Mesenteric fat pad (tissue), 1 donor: ENCODE measurements at places on chromosomes 5 and 9.
A peak's percentile ranks its signal among the peaks of the same experiment; 100 is the strongest.

GRCh38 chr9:22131817-22132216 is 122.7 kb upstream of the CDKN2B start:
- no peak for DNase-seq

GRCh38 chr5:33867241-33867640 is 24.5 kb downstream of the ADAMTS12 start:
- DNase-seq, result no peak

DNA sequence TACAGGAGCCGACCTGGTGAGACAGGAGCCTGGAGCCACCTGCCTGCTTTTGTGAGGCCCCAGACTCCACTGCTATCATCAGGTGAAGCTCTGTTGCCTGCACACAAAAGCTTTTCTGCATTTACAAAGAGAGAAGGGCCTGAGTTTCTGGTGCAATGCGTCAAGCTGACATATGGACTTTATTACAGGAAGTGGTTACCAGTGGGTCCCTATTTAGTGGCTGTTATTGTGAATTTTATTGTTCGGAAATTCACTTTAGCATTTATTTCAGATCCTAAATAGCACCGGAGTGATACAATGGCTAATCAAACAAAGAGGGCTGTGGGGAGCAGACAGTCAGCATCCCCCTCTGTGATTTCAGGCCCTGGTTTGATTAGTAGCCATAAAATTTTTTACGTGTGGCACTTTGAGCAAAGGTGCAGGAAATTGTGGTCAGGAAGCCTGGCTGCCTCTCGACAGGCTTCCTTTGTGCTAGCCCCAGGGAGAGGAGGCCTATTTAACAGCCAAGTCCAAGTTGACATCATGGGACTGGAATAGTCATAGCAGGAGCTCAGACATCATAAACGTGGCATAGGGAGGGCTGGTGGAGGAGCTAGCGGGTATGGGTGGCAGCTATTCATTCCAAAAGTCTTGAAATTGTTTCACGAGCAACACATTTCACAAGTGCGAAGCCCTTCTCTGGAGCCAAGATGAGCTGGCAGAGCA is 8.4 kb downstream of the TGFBI start:
- peak; percentile 12 for DNase-seq

DNA sequence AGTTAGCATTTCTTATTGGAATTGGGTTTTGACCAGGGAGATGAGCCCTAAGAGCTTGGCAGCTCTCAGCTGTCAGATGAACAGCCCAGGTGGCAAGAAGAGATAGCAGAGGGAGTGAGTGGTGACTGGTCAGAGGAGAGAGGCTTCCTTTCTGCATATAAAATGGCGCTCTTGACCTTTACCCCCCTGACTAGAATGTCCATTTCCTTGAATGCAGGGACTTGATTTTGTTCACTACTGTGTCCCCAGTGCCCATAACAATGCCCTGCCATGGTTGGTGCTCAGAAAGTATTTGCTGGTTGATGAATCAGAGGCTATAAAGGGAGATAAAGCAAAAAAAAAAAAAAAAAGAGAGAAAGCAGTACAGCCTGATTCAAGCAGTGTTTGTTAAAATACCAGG is 7.2 kb downstream of the CHMP5 start:
- DNase-seq, result no peak

GRCh38 chr9:4666042-4666699 is at the start of gene SPATA6L:
SPATA6L (minus strand) TSS chr9:4666480; CDS start chr9:4666250, 230 bp downstream.
- DNase-seq, result peak; percentile 91

DNA sequence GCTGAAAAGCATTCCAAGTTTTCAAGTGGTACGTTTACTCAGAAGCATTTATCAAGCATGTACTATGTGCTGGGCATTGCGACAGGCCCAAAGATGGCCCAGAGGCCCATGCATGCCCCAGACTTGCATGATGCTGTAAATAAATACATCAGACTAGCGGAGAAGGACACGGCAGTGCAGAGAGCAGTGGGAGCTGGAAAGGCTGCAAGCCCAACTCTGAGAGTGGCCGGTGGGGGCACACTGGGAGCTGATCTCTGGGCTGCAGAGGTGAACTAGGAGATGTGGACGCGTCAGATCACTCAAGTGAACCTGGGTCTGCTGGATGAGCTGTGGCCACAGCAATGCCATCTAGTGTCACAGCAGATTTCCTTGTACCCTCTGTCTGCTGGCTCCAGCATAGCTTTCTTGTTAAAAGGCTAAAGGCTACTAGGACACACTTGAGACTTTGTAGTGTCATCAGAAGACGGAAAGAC is 246.9 kb downstream of the FANCC start:
- no peak for DNase-seq

GRCh38 chr5:66669086-66669861 is 73.1 kb downstream of the MAST4 start:
- no peak for DNase-seq

DNA sequence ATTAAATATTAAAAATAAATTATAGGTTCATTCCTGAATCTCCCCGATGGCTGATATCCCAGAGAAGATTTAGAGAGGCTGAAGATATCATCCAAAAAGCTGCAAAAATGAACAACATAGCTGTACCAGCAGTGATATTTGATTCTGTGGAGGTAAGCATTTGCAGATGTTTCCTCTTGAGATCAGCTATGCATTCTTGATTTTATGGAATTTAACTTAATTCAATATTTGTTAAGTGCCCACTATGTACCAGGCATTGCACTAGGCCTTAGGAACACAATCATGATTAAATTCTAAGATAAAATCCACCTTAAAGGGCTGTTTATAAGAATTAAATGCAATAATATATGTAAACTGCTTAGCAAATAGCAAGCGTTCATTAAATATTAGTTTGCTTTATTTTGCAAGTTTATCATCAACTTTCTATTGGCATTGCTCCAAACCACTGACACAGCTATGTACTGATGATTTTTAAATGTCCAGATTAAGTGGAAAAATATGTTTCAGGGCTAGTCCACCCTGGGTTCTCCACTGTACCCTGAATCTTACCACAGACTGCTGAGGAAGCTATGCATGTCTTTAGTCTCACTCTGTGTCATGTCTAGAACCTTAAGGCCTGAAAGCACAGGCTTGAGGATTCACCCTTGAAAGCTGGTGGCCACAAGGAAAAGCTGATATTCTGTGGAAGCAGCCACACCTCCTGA is 33.2 kb downstream of the SLC22A4 start:
- DNase-seq, result no peak

DNA sequence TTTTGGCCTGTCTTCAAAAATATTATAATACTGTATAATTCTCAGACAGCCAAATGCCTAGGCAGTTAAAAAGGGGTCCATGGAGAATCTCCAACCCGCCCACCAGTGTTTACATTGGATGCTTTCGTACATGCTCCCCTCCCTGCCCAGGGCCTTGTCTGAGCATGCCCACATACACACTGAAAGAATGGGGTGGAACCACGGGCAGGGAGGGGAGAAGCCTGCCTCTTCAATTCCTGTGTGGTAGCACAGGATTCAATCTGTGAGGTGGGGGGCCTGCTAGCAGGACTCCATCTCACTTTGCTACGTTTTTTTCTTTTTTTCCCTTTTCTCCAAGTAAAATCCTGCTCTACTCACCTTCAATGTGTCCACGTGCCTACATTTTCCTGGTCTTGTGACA is 314.7 kb upstream of the GRAMD2B start:
- no peak for DNase-seq

DNA sequence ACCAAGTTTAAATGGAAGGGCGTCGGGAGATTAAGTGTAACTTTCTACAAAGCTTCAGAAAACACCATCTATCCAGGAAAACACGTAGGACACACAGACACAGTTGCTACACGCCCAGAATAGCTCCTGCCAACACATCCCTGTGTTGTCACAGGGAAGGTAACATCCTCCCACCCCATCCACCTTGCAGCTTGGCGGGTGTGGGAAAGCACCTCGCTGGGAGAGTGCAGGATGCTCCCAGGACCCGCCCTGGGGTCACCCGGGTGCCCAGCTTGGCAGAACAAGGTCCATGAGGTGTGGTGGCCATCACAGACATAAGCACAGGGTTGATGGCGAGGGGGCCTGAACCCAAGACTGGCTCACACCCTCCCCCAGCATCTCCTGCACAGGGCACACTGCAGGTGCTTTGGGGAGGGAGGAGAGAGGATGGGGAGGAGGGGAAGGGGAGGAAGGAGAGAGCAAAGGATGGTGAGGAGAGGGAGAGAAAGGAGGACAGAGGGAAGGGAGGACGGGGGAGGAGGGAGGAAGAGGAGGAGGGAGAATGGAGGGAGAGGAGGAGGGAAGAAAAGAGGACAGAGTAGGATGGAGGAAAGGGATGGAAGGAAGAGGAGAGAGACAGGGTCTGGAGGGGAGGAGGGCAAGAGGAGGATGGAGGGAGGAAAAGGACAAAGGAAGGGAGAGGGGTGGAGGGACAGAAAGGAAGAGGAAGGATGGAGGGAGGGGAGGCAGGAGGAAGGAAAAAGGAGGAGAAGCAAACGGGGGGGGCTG is 37.2 kb downstream of the GOLM1 start:
- DNase-seq, result peak; percentile 16

DNA sequence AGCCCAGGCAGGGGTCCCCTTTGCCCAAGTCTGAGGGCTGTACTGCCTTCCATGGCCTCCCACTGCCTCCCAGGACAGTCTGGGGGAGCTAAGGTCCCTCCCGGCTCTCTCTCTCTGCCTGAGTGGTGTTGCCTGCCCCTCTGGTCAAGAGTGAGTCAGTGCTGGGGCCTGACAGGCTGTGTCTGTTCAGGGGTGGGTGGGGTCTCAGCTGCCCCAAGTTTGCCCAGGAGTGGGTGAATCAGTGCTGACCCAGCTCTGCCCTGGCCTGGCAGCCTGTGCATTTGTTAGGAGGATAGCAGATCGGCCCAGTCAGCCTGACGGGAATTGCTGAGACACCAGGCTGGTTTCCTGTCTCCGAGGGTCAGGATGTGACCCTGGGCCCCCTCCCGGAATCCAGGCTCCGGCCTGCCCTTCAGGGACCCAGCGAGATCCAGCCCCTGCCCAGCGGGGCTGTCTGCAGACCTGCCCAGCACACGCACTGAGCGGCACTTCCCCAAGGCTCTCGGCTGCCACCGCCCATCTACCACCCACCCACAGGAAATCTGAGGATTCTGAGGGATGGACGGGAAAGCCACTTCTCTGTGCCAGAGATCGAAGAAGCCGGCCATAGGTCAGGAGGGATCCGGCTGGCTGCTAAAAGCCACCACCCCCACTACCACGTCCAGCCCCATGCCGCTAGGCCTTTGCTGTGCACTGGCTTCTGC is 15.9 kb downstream of the ENG start:
- DNase-seq, result peak; percentile 95

DNA sequence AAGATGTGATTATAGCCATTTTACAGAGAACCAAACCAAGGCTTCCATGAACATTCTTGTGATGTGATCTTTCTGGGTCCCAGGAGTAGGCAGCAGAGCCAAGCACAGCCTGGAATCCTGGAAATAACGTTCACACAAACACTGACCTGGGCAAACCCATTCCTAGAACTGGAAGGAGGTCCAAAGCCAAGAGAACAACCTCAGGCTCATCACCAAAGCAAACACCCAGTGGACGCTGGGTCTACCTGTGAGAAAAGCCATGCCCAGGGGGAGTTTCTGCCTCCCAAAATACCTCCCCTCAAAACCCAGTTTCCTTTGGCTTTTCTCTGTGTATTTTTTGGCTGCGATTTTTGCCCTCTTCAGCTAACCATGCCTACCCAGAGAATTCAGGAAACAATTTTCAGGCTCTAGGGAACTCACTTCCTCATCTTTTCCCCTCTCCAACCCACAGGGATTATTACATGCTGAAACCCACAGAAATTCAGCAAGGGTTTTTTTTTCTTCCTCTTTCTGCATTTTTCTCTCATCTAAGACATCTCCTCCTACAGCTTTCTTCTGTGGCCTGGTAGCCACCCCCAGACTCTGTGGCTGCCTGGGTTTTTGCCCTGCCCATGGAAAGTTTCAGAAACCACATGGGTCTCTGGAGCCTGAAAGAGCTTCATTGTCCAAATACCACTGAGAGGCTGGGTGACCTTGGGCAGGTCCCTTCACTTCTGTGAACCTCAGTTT is 75.0 kb downstream of the TNC start:
- DNase-seq, result no peak
